ENCODE measurements at places on chromosomes 7 and 10.

DNA sequence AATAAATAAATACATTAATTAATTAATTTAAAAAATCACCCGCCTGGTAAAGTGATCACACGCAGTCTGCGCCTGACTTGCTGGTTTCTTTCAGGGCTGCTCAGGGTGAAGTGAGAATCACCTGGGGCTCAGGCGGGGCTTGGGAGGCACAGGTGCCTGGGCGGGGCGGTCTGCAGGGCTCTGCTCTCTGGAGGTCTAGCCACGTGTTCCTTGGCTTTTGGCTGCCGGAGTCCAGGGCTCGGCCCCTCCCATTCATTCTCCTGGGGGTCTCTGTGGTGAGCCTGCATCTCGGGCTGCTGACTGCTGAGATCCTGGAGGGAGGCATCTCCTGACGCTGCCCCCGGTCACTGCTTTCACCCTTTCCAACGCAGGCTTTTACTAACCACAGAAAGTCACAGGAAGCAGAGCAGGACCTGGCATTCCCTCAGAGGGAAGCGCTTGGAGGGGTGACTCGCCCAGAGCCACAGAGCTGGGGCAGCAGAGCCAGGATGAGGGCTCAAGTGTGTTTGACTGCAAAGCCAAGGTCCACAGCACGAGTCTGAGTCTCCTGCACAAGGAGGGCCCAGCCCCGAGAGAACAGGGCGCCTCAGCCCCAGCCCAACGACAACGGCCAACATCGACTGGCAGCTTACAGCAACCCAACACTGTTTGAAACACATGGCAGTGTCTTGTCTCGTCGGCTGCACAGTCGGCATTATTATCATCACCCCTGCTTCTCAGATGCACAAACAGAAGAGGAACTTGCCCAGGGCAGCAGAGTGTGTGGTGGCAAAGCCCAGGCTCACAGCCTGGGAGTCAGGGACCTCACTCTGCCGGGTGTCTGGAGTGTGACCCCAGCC is 22.4 kb upstream of the MNX1 start:
- no peak for DNase-seq

DNA sequence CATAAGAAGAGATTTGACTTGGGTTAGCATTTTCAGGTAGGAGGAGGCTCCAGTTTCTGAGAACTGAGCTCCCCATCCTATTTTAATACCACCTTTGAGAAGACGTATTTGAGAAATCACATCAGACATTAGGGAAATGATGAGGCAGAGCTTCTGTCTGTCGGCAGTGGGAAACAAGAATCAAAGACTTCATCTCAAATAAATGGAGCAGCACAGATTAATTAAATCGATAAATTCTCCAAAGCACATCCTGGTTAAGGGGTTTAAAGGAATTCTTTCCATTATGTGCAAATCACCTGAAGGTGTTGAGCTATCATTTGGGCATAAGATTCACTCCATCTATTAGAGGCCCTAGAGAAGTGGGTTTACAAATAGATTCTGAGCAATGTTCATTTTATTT is 7.6 kb downstream of the ADARB2 start:
- DNase-seq, result no peak

DNA sequence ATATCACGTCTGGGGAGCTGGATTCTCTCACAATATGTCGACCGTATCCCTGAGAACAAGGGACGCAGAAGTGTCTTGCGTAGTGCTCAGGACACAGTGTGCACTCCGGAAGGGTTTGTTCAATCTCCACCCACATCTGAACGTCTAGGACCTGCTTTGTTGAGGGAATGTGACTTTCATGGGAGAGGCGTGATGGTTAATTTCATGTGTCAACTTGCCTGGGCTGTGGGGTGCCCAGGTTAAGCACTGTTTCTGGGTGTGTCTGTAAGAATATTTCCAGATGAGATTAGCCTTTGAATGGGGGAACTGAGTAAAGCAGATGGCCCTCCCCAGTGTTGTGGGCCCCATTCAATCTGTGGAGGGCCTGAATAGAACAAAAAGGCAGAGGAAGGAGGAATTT is 80.4 kb upstream of the SFMBT2 start:
- no peak for DNase-seq

- no peak for DNase-seq
These were observed 704 bp downstream of the TNKS2 start for GRCh38 chr10:91798649-91799611.

- DNase-seq, result no peak
These were observed at the start of gene ICA1 for GRCh38 chr7:8261711-8262695. TSS of gene ICA1 (minus strand) at chr7:8262167. CDS start at chr7:8235926, 26,241 bp downstream.

- no peak for DNase-seq
These were observed 3.8 kb upstream of the GTF2IRD1 start for GRCh38 chr7:74449809-74450397.

GRCh38 chr7:21526448-21526847 is 16.4 kb upstream of the DNAH11 start:
- DNase-seq, result no peak

- DNase-seq, result no peak
These were observed 33.4 kb downstream of the INPP5A start for GRCh38 chr10:132570771-132571649.

- no peak for DNase-seq
These were observed 239.3 kb downstream of the SORCS1 start for GRCh38 chr10:106925191-106925590.

- DNase-seq, result peak; percentile 0
These were observed 46.6 kb upstream of the MKX start for GRCh38 chr10:27792216-27792615.

GRCh38 chr7:99987846-99988245 is 12.0 kb upstream of the AZGP1 start:
- no peak for DNase-seq

DNA sequence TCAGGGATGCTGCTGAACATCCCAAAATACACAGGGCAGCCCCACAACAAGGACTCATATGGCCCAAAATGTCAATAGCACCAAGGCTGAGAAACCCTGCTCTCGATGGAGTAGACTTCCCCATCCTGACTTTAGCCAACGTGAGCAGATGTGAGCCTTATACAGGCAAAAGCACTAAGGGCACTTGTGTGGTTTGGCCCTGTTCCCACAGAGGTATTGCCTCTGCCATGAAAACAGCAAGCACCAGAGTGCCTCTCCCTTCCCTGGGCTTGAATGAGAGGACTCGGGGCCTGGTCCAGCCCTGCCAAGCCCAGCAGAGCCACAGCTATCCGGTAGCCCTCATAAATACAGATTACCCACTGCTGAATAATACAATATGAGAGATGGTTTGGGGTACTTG is 47.5 kb downstream of the ACSM6 start:
- DNase-seq, result no peak

DNA sequence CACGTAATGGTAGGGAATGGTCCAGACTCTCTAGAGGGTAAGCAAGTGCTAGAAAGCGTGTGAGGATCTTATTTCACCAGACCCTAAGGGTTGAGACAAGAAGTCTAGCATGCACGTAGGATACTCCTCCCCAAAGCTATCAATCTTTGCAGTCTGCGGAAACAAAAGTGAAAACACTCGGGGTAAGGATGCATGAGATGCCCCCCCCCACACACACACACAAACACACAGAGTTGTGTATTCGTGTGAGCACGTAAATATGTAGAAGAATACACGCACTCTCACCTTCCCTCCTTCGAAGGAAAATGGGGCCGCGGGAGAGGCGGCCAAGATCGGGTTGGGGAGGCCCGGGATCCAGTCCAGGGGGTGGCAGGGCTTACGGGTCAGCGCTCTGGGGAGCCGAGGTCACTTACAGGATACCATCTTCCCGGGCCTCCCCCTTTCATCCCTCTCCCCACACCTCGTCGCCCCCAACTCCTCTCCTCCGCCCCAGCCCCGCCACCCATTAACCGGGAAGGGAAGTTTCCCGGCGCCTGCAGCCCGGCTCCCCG is 455 bp downstream of the CUL2 start:
- DNase-seq, result peak; percentile 16

- no peak for DNase-seq
These were observed 9.9 kb downstream of the CRPPA start for GRCh38 chr7:16411391-16411790.
